Retina (tissue), 1 donor: ENCODE measurements at places on chromosomes 4 and X.
A peak's percentile ranks its signal among the peaks of the same experiment; 100 is the strongest.

DNA sequence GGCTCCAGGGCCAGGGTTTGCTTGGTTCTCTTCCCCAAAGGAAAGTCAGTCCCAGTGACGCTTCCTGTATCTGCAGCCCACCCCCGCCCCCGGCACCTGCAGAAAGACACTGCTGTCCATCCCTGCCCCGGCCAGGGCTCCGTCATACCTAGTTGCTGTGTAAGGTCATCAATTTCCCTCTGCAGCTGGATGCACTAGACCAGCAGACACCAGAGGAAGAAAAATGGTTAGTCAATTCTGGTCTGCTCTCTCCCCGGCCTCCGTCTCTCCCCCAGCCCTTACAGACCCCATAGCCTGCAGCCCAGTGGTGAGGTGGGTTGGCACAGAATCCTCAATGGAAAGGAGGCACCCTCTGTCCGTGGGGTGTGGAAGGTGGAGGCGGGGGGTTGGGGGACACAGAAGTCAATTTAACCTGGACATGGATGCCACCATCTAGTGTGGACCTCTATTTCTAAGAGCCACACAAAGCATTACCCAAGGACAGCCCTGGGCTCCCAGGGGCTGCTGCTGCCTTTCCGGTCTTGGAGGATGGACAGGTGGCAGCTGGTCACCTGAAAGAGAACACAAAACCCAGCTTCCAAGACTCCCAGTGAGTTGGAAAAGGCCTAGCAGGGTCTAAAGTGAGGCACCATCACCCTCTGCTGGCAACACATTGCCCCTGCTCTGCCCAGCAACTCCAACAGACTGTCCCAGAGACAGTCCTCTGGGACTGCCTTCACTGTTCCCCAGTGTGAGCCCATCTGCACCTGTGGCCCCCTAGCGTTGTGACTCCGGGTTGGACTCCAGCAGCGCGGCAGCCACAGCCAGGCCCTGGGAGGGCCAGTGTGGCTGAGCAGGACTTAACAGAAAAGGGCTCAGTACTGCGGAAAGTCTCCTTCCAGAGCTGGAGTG is 40.2 kb upstream of the NHSL2 start:
- DNase-seq = no peak

GRCh38 chr4:170465429-170465828 is 375.7 kb upstream of the AADAT start:
- no peak for DNase-seq

GRCh38 chr4:147088146-147088545 is 142.5 kb upstream of the TTC29 start:
- no peak for DNase-seq

GRCh38 chrX:78710171-78710570 is 37.3 kb upstream of the LPAR4 start:
- DNase-seq = no peak

- DNase-seq = no peak
These were observed 11.3 kb upstream of the PHKA2 start for GRCh38 chrX:18995221-18995620.

DNA sequence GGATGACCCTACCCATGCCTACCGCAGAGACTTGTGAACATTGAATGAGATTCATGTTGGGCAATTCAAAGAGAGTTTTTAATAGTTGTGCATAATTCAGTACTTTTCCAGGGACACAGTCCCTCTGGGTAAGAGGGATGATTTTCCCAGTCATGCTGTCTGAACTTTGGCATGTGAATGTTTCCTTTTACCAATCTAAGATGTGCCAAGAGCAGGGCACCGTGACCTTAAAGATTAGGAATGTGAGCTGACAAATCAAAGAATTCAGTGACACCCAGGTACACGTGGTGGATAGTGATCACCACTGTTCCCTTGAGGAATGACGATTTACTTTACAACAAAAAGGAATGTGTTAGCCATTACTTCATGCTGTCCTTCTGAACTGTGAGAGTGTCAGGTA is 515.6 kb downstream of the PPARGC1A start:
- no peak for DNase-seq

- no peak for DNase-seq
These were observed 128.7 kb downstream of the ARHGAP24 start for GRCh38 chr4:85603437-85604336.

DNA sequence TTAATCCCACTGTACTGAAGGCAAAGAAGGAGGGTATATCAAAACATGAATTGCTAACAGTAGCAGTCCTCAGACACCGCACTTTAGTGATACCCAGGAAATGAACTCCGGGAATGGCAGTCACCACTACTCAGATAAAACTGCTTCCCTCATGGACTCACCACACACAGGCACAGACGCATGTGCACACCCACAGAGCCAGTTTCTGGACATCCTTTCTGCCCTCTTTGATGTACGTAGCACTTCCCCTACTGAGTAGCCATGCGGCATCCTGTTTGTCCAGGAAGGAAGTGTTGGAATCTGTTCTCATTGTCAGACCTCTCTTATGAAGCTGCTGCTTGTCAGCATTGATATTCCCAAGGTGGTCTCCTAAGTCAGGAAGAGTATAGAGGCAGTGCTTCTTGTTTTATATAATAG is 95.7 kb downstream of the DCLK2 start:
- peak; percentile 35 for DNase-seq

DNA sequence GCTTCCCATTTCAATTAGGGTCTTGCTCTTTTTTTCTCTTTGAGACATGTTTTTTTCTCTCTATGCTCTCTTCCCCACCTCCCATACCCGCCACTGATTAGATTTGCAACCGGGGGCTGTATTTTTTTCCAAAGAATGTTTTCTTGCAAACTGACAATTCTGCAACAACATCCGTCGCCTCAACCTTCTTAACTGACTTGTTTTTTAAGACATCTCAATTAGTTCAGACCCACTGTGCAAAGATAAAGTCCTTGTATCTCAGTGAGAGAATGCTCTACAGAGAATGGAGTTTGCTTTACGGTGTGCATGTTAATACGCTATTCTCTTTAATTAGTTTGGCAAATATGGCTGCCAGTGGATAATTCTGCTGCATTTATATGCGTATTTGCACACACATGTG is 126.3 kb downstream of the UNC5C start:
- no peak for DNase-seq

GRCh38 chr4:79366422-79366821 is 40.6 kb upstream of the NAA11 start:
- no peak for DNase-seq

- DNase-seq = no peak
These were observed 49.5 kb downstream of the METTL14 start for GRCh38 chr4:118734491-118735205.

DNA sequence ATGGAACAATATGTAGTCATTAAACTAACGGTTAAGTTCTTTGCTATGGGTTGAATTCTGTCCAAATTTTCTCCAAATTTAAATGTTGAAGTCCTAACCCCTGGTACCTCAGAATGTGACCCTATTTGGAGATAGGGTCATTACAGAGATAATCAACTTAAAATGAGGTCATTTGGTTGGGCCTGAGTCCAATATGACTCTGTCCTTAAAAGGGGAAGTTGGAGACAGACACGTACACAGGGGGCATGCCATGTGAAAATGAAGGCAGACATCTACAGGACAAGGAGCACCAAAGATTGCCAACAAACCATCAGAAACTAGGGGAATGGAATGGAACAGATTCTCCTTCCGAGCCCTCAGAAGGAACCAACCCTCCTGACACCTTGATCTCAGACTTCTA is 492.0 kb upstream of the FTHL17 start:
- no peak for DNase-seq

DNA sequence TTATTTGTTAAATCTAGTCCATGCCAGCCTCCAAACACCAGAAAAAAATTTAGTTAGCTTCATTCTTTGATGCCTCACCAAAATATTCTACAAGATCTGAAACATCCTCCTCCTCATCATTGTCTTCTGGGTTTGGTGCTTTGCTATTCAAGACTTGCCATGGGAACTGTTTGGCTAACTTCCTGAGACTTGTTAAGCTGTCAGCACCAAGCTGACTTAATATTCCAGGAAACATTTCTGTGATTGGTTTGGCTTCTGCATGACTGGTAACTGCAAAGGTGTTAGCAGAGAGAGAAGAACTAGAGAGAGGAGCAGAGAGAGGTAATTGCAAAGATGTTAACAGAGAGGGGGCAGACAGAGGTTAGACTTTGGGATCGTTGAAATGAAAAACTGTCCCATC is 101.3 kb downstream of the PALLD start:
- no peak for DNase-seq

- DNase-seq = no peak
These were observed 112.9 kb upstream of the GPRIN3 start for GRCh38 chr4:89420507-89420906.

DNA sequence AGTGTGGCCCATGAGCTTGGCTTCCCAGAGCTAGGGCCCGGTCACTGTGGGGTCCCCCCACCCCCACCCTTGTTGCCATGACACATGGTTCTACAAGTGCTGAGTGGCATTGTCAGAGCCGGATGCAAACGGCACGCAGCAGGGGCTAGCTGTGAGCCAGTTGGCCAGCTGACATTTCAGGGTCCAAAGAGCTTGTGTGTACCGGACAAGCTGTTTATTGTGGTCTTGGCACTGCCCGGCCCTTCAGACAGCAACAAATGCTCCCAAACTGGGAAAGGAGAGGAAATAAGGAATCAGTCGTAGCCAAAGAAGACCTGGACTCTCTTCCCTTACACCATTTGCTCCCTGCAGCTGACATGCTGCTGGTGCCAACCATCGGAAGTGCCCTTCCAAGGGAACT is 36.8 kb downstream of the TSC22D3 start:
- DNase-seq = no peak

GRCh38 chrX:373641-374471 is 12.9 kb downstream of the PPP2R3B start:
- DNase-seq = peak; percentile 65

DNA sequence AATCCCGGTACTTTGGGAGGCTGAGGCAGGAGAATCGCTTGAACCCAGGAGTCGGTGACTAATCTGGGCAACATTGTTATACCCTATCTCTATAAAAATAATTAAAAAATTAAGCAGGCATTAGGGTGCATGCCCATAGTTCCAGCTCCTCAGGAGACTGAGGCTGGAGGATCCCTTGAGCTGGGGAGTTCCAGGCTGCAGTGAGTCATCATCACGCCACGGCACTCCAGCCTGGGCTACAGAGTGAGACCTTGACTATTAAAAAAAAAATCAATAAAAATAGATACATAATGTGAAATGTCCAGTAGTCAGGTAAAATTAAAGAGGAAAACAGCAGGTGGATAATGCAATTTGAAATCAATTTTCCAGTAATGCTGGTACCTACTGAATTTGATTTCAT is 14.6 kb downstream of the ADGRL3 start:
- DNase-seq = no peak

GRCh38 chrX:132940727-132941327 is 17.6 kb downstream of the HS6ST2 start:
- no peak for DNase-seq

DNA sequence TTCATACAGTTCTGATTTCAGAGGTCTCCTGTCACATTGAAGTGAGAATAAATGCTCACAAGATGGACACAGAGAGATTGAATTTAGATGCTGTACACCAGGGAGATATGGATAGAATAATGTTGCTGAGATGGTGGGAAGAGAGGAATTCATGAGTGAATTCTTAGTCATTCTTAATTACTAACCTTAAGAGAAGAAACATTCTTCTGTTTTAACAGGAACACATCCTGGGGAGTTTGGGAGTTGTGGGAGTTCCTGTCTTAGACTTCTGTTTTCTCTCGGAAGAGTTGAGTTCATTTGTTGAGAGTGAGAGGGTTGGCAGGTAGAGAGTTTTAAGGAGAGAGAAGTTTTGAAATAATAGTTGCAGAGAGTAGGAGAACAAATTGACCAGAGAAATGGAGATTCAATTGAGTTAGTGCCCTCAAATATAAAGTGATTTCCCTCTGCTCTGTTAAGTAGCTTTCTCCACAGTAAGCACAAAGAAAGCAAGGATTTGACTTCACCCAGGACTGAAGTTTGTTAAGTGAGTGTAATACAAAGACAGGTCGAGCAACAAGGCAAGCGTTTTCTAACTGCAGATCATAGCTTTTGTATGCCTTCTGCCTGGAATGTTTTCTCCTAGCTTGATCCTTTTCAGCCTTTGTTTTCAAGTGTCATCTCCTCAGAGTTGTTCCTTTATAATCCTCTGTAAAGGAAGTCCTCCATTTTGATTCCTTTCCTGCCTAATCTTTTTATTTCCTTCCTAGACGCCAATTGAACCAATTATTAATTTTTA is 205.9 kb downstream of the RAPGEF2 start:
- DNase-seq = no peak

- no peak for DNase-seq
These were observed 115.5 kb downstream of the NFKB1 start for GRCh38 chr4:102616636-102617035.

DNA sequence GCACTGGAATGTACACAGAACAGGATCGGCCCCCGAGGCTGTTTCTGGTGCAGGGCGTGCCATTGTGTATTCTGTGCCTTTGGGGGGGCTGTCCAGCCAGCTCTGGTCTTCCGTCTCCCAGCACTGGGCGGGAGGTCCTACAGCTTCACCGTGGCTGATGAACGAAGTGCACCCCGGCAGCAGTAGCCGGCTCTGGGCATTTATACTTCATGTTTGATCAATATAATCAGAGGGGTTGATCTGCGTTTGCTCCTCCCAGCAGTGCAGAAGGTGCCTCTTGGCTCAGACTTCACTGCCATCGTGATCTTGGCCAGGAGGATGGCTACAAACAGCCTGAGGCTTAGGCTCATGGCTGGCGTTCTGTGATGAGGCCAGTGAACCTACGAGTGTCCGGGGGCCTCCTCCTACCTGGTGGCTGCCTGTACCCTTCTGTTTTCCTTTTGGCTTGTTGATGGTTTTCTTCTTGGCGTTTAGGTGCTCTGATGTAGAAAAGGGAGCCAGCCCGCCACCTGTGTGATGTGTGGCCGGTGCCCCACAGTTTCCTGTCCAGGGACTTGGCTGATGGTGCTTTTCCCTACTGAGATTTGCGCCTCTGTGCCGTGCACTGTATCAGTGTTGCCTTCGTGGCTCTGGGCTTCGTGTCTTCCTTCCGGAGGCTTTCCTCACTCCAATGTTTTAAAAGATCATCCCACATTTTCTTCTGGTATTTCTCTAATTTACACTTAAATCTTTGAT is 31.2 kb upstream of the HGFAC start:
- no peak for DNase-seq

GRCh38 chrX:128365492-128365891 is 313.3 kb upstream of the ACTRT1 start:
- no peak for DNase-seq

- no peak for DNase-seq
These were observed 63.4 kb downstream of the SCML2 start for GRCh38 chrX:18291006-18291545.

DNA sequence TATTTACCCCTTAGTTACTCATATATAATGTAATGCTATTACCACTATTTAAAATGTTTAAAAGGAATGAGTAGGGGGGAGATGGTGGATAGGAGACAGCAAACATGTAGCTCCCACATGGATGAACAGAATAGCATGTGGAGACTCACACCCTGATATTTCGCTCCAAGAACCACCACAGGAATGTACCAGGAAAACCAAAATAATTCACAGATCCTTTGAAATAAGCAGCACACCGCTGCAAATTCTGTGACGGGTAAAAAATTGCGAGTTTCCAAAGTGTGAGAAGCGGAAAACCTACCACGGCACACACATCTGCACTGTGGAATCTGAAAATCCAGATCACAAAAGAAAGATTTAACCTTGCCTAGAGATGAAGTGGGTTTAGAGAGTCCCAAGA is 428.2 kb downstream of the TLL1 start:
- DNase-seq = no peak

- DNase-seq = no peak
These were observed 29.1 kb upstream of the TRO start for GRCh38 chrX:54891573-54891972.
